ENCODE measurements at places on chromosomes 2 and 18.

- H3K4me3 ChIP-seq = no peak overlapping the region
- no peak for DNase-seq
- no peaks in the 10 kb centered on the region for H3K4me1 ChIP-seq
- H3K36me3 ChIP-seq = peaks cover 43% of the 10 kb centered on the region
- no peaks in the 10 kb centered on the region for H3K27me3 ChIP-seq
These were observed 36.2 kb downstream of the HAT1 start for GRCh38 chr2:171958475-171958874.

GRCh38 chr2:20231598-20232026 is 6.7 kb upstream of the SDC1 start:
- no peak for DNase-seq
- H3K36me3 ChIP-seq = no peaks in the 10 kb centered on the region
- H3K27ac ChIP-seq = no peak overlapping the region
- peaks cover 7% of the 10 kb centered on the region for H3K27me3 ChIP-seq

DNA sequence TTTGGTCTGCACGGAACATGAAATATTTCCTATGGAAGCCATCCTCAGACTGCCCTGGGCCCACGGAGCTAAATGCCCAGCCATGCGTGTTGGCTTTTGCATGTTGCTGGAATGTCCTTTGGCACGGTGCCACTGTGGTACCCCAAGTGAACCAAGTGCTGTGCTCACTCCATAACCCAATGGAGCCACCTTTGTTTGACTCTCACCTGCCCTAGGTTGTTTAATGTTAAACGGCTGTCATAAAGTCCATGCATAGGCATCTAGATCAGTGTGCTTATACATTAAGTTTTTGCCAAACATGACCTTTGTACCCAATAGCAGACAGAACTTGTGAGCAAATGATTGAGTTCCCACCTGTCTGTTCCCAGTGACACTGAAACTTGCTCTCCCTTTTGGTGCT is 59.9 kb upstream of the TMEM87B start:
- no peak overlapping the region for H3K27ac ChIP-seq
- no peaks in the 10 kb centered on the region for H3K36me3 ChIP-seq
- no peaks in the 10 kb centered on the region for H3K27me3 ChIP-seq
- H3K4me3 ChIP-seq = no peak overlapping the region

GRCh38 chr2:179613701-179614100 is 247.7 kb downstream of the ZNF385B start:
- no peak overlapping the region for H3K4me3 ChIP-seq
- peaks cover 3% of the 10 kb centered on the region for H3K36me3 ChIP-seq
- H3K27ac ChIP-seq = no peak overlapping the region
- H3K4me1 ChIP-seq = no peaks in the 10 kb centered on the region
